ENCODE measurements at places on chromosomes 1 and 21.
A peak's percentile ranks its signal among the peaks of the same experiment; 100 is the strongest.

DNA sequence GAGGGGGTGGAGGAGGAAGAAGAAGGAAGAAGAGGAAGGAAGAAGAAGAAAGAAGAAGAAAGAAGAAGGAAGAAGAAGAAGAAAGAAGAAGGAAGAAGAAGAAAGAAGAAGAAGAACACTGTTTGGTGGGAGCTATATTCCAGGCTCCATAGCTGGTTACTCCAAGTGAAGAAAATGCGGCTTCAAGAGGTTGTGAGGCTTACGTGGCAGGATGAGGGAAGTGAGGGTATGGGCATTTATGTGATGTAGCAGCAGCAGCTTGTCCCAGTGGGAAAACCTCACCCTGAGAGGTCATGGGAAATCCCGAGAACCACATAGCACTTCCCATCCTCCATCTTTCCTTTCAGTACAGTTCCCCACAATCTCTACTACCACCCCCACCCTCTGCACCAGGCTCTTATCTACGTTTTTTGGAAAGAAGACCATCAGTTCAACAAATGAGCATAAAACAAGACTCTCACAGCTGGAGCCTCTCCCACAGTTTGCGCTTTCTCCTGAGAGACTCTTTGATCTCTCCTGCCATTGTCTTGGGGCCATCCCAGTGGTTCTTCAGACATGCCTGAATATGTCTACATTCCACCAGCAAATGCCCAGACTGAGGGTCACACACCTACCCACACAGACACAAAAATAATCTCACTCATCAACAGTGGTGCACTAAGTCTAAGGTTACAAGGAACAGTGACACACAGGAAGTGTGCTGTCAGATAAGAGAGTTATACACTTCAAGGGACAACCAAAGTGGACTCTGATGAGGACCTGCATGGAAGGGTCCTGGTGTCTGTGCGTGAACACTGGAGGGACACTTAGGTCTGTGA, 77.9 kb upstream of the KCNJ15 start:
- no peak for DNase-seq

DNA sequence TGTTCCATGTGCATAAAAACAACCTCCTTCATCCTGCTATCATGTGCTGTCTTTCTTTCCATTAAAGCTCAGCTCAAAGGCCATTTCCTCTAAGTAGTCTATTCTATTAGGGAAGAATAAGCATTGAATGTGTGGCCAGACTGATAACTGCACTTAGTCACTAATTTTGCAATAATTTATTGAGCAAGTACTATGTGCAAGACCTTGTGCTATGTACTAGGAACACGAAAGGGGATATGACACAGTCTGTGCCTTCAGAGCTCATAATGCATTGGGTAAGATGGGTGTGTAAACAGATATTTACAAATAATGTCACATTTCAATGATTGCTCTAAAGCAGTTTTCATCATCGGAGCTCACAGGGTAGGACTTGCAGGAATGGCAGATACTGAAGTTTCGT, 54.2 kb downstream of the NMNAT2 start:
- no peak for DNase-seq

GRCh38 chr1:248825136-248825535, 579 bp downstream of the SH3BP5L start:
- no peak for DNase-seq

- no peak for DNase-seq
These were observed 110.8 kb upstream of the GADD45A start for GRCh38 chr1:67574221-67574620.

DNA sequence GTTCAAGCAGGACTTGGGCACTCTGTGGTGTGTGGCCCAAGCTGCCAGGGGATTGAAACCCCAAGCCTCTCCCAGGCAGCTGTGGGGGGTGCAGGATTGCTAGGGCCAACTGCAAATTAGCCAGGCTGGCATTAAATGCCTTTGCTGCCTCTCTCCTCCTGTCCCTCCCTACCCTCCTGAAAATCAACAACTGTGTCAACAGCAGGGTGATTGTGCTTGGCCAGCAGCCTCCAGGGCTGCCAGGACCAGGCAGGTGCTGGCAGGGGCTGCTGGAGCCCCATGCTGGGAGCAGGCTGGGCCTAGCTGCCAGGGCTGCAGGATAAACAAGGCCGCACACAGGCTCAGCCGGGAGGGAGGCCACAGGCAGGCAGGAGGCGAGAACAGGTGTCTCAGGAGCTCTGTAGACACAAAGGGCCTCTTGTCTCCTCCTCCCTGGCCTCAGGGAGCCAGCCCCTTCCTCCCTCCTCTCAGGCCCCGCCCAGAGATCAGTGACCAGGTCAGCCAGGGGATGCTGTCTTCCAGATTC, 11.4 kb downstream of the SOX13 start:
- no peak for DNase-seq

GRCh38 chr1:146051452-146051851, 29.9 kb upstream of the HJV start:
- DNase-seq, result no peak

- no peak for DNase-seq
These were observed 310.3 kb downstream of the NFIA start for GRCh38 chr1:61392409-61393242.

- DNase-seq, result no peak
These were observed 8.2 kb downstream of the PTPRC start for GRCh38 chr1:198647055-198647454.

DNA sequence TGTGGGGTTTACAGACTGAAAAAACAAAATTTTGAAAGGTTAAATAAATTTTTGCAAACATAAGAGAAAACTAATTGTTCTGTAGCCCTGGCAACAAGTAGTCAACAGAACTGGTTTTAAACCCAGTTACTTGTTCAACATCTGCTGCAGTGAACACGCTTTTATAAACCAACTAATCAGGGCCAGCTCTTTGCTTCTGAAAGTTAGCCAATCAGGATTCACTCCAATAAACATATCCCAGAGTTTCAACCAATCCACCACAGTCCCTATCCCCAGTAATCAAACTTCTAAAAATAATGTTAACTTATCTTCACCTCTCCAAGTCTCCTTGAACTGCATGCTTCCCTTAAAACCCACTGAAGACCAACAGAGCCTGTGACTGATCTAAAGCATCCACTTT, 306.6 kb downstream of the CTH start:
- no peak for DNase-seq

GRCh38 chr1:24862775-24863483, 67.1 kb downstream of the RUNX3 start:
- DNase-seq, result no peak

- peak; percentile 38 for DNase-seq
These were observed 28.0 kb upstream of the EVA1B start for GRCh38 chr1:36351227-36351977.

- no peak for DNase-seq
These were observed 145.2 kb downstream of the TNR start for GRCh38 chr1:175597969-175598765.

DNA sequence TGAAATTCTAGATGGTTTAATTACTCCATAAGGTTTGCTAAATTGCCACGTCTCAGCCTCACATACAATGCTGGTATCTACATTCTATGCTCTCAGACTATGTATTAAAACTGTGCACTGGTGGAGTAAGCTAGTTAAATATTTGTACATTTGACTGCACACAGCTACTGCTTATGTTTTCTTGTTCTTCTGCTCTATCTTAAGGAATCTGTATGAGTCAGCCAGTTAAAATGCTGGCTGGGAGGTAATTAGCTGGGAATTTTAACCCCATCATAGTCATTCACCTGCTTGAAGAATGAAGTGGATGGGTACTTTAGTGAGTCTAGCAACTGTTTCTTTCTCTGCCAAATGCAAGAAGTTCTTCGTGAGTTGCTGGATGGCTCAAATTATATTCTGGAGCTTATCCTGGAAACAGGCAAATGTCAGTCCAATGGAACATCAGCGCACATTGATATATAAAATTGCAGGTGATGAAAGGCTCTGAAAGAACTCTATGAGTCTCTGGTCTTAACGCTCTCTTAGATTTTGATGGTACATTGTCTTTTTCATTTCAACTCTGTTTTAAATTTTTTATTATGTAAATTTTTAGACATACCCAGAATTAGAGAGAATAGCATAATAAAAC, 83.4 kb downstream of the BACH1 start:
- DNase-seq, result no peak

DNA sequence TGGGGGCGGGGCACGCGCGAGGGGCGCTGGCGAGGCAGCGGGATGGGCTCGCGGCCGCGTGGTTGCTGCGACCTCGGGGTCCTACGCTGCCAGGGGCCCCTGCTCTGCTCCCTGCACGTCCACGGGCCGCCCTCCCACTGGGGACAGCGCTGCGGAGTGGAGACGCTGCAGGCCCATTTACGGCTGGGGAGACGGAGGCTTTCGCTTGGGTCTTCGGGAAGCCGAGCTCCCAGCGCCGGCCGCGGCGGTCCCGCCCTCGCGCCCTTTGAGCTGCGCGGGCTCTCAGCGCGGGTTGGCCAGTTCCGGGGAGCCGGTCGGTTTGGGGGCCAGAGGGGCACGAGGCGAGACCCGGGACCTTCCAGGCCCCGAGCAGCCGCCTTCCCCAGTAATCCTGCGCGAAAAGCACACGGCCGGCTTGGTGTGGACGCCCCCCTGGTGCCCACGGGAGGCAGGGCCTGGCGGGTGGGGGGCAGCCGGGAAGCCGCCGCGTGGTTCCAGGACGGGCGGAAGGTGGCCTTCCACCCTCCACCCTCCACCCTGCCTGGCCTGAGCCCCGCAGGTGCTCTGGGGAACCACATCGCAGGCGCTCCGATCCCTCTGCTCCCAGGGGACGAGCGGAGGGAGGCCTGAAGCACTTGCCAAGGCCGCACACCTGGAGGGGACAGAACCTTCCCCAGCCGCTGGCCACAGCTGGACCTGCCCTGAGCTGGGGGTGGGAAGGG, 570 bp upstream of the PEX10 start:
- no peak for DNase-seq

DNA sequence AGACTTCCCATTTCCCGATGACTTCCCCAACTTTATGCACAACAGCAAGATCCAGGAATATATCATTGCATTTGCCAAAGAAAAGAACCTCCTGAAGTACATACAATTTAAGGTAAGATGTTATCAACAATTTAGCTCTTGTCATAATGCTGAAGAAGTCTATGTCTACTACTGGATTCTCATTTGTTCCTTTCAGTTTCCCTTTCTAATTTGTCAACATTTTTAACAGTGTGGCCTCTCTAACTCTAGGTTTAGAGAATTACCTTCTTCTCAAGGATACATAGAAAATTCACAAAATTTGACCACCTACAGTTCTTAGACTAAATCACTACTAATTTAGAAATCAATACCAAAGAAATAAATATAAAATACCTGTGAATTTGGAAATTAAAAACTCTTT, 13.2 kb downstream of the FMO3 start:
- DNase-seq, result no peak
